Stimulated activated CD4-positive, alpha-beta T cell treated with anti-CD3 and anti-CD28 coated beads, Interleukin-4, amount 100 ng/mL, for 24 hours (primary cell): ENCODE measurements at places on chromosomes 4 and X.

- no peak for DNase-seq
These were observed 256.4 kb upstream of the GRID2 start for GRCh38 chr4:92047209-92047875.

- no peak for DNase-seq
These were observed 4.0 kb upstream of the PDGFRA start for GRCh38 chr4:54224996-54225597.

GRCh38 chrX:47863187-47863586 is 26.5 kb downstream of the ZNF81 start:
- DNase-seq, result no peak

- DNase-seq, result no peak
These were observed 17.6 kb downstream of the SLC2A9 start for GRCh38 chr4:10003666-10004065.

GRCh38 chrX:104135677-104136076 is 21.1 kb downstream of the SLC25A53 start:
- no peak for DNase-seq

DNA sequence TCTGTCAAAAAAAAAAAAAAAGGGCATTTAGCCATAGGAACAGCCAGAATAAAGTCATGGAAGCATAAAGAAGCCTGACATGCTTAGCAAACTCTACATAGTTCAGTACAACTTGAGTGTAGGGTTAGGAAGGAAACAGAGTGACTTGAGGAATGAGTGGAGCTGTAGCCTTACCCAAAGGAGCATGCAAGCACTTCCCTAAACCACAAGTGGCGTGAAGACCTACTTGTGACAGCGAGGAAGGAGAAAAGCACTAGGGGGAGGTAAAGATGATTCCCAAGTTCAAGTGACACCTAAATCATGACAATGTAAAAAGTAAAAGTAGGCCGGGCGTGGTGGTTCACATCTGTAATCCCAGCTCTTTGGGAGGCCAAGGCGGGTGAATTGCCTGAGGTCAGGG is 21.8 kb upstream of the IQSEC2 start:
- no peak for DNase-seq

- DNase-seq, result no peak
These were observed 14.9 kb downstream of the IGFBP7 start for GRCh38 chr4:57095245-57095644.

DNA sequence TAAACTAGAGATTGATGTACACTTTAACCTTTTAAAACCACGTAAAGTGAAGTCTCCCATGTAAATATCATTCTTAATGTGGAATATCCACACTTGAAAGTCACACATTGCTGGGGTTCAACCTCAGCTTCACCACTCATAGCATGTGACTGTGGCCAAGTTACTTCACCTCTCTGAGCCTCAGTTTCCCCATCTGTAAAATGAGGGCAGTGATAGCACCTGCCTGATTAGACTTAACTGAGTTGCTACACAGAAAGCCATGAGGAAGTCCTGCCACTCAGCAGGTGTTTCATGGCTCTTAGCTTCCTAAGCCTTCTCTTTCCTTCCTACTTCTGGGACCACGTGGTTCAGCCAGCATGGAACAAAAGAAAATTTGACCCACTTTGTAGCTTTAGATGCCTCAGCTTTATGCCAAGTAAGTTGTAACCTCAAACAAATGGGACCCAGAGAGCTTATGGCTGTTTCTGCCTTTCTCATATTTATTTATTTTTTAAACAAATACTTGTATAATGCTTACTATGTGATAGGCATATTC is 277.3 kb upstream of the KLF3 start:
- DNase-seq, result no peak

DNA sequence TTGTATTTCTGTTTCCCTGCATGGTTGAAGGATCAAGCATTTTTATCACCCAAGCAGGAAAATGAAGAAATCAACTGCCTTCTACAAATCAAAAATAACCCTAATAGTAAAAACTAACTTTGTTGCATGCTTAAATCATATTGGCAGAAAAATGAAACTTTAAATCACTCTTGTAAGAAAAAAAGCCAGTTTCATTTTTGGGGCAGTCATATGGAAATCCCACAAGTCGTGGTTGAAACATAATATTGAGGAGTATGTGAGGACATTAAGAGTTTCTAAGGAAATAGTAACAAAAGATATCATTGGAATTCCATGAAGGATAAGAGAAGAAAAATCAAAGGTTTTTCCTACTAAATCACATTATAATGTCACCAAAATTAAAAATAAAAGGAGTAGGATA is 8.4 kb downstream of the TEC start:
- no peak for DNase-seq

- no peak for DNase-seq
These were observed 80.7 kb upstream of the PLAC8 start for GRCh38 chr4:83195269-83195668.

DNA sequence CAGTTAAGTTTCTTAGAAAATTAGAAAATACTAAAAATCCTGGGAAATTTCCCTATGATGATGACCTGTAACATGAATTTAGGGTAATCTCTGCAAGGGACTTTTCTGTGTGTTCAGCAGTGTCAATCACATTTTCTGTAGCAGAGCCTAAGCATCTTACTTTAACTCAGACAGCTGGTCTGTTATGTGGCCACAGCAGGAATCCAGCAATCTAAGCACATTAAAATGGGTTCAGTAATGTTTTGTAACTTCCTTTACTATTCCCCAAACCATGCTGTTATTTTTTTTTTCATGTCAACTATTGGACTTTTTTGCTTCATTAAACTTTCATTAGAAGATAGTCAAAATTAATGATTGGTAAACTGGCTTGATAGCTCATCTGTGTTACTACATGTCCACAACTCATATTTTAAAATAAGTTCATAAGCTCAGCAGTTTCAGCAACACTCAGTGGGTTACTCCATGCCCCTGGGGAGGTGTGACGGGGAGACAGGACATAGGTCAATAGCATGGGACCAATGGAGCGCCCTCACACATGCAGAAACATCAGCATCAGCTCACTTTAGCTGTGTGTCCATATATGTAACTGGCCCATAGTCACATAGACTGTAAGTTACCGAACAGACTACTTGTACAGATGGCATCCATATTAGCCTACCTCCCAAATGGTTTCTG is 168.0 kb upstream of the PACRGL start:
- DNase-seq, result no peak
